ENCODE measurements at places on chromosomes 2 and 18. TPM values are rescaled to one million over a fixed set of nuclear protein-coding genes. Genes with fewer than 3 reads are reported as not detected.

NEB gene
- 0.20 TPM for total RNA-seq

CNTNAP5 gene
- total RNA-seq: not detected

ARMC9 gene
- 25.4 TPM for total RNA-seq

GAD1 gene
- not detected for total RNA-seq

SATB2 gene
- 11.1 TPM for total RNA-seq

DSEL gene
- 119 TPM for total RNA-seq

UPP2 gene
- total RNA-seq: not detected
